Central memory CD4-positive, alpha-beta T cell (primary cell): ENCODE measurements at places on chromosomes 12 and 14.

DNA sequence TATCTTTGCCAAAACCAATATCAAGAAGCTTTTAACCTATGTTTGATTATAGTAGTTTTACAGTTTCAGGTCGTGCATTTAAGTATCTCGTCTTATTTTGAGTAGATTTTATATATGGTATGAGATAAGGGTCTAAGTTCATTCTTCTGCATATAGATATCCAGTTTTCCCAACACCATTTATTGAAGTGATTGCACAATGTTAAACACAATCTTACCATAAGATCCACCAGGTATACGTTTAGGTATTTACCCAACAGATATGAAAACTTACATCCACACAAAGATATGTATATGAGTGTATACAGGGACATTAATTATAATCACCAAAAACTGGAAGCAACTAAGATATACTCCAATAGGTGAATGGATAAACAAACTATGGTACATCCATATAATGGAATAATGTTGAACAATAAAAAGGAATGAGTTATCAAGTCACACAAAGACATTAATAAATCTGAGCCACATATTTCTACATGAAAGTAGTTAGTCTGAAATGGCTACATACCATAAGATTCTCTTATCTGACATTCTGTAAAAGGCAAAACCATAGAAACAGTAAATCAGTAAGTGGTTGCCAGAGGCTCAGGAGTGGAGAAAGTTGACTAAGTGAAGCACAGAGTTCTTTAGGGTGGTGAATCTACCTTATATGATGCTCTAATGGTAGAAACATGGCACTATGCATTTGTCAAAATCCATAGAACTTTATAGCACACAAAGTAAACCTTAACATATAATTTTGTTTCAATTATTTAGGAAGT lies 222.6 kb downstream of the NUAK1 start:
- DNase-seq: no peak

- DNase-seq: no peak
Measured at GRCh38 chr12:16523284-16523950, 82.5 kb downstream of the LMO3 start.

- no peak for DNase-seq
Measured at GRCh38 chr14:104393199-104393897, 186.2 kb upstream of the C14orf180 start.

DNA sequence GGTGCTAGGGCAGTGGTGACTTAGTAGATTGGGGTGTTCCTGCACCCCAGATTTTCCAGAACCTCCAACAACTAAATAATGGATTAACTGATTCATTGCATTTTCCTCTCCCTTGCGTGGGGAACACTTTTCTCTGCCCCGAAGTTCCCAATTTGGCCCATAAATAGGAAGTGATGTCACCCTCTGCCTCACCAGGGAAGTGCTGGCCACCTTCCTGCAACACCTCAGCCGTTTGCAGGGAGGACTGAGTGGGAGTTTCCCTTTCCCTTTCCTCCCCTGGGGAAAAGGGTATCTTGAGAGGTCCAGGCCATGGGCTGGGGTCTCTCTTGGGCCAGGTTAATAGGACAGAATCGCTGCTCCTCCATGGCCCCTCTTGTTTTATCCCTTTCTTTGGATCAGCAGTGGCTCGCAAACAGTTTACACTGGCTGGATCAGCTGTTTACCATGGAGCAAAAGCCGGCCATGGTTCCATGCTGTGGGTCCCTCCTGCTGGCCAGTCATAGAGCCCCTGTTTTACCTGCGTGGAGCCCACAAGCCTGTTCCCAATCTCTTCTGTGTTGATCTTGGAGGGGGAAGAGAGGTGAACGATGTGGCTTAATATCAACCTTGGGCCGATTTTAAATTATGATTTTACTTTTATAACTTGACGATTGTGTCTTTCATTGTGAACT lies 91.6 kb upstream of the VRK1 start:
- no peak for DNase-seq

- no peak for DNase-seq
Measured at GRCh38 chr12:80714055-80714454, 2.7 kb upstream of the MYF5 start.

- DNase-seq: no peak
Measured at GRCh38 chr12:124893792-124894516, 20.5 kb downstream of the UBC start.

DNA sequence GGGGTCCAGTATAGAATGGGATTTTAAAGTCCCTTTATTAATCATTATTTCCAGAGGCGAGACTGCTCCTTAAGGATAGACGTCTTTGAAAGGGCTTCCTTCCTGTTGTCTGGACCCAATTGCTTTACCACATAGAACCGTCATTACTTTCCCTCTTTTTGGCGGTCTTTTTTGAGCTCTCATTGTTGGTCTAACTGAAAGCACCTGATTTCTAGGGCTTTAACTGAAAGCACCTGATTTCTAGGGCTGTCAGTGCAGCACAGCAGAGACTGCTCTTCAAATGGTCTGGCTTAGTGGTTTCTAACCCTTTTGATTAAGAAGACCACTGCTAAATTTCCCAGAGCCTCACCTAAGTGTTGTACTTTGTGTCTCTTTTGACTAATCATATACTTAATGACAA lies 95.8 kb downstream of the PRKCH start:
- DNase-seq: peak; percentile 19

DNA sequence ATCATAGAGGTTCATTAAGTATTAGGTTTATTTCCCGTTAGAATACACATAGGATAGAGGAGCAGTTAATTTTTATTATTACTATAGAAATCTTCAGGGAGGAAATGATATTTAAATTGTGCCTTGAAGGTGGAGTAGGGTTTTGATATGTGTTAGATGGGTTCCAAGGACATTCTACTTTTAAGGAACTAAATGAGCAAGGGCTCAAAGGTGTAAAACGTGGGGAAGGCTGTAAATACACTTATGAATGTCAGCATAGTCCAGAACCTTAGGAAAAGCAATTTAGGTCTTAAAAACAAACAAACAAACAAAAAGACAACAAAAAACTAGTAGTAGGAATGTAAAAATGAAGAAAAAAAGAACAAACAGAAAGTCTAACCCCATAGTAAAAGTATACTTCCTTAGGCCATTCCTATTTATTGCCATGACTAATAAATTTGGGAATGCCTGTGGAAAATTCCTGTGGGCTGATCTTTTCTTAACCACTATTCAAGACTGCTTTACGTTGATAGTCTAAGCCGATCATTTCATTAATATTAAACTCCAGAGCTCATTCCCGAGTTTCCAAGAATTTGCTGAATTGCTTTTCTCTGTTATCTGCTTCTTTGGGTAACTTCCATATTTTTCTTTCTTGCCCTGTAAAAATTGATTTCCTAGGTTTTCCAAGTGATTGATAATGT lies 180.3 kb downstream of the RAD51B start:
- DNase-seq: no peak

DNA sequence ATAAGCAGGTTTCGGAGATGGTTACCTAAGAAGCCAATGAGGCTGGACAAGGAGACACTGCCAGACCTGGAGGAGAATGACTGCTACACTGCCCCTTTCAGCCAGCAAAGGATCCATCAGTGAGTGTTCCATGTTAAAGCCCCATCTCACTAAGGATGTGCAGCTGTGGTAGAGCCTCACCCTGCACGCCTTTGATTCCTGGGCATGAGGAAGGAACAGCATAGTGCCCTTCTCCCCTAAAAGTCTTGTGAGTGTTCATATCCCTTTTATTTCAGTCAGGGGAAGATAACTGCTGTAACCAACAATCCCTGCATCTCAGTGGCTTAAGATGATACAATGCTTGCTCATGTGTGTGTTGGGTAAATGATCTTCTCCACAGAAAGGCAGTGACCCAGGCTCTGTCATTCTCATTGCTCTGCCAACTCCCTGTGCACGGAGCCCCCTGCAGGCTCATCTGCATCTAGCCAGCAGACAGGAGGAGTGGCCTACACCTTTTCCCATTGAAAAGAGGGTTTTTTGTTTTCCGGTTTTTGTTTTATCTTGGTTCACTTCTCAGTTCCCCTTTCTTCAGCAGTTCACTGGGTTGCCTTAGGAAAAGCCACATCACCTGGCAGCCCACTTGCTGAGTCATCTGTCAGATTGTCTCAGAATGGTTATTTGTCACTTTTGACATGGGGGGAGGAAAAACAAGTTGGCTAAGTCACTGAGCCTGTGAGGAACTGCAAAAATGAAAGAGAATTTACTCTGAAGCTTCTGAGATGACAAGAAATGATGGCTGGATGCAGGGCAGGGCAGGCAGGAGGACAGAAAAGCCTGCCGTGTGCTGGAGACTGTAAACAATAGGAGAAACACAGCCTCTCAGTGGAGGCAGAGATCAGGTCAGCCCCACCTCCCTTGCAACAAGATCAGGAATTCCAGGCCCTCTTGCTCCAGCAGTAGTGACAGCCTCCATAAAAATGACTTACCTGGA lies 193.3 kb downstream of the ANO4 start:
- DNase-seq: no peak

DNA sequence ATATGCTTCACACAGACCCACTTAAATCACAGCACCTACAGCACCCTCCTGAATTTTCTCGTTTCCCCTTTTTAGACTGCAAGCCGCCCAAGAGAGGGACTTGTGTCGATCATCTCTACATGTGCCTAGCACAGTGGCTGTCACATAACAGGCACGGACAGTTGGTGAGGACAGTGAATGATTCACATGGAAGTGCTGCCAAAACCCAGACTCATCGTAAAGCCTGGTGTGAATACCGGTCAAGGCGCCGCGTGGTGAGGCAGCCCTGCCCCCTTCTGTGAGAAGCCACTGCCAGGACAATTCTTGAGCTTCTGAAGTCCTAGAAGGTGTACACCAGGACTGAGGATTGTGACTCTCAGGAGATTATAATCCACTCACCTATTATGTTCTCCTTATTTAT lies 44.3 kb downstream of the ATG2B start:
- no peak for DNase-seq

DNA sequence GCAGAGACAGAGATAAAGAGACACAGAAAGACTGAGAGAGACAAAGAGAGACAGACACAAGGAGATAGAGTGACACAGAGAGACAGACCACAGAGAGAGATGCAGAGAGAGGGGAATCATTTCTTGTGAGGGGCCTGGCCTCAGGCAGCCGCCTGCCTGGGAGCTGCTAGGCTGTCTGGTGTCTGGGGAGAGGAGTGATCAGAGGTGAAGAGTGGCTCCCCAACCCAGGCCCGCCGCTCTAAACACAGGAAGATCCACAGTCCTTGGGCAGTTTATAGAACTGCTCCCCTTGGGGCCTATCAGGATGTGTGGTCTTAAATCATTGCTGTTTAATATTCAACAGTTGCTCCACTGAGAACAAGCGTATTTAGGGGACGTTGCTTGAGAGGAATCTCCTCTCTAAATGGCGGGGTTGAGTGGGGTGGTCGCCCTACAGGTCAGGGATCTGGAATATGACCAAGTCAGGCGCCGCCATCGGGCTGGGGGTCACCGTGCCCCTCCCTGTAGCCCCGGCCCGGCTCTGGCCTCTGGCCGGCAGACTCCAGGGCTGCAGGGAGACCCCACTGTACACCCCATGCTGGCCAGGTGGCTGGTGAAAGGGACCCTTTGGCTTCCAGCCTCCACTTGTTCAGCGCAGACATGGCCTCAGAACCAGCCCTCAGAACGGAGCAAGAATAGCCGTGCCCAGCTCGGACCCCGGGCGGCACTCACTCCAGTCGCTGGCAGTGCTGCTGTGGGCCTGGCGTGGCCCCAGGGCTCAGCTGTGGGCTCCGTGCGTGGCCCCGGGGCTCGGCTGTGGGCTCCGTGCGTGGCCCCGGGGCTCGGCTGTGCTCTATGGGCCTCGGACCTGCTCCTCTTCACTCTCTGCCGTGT lies 89.4 kb downstream of the GALNT9 start:
- DNase-seq: no peak

- DNase-seq: no peak
Measured at GRCh38 chr14:58491593-58491992, 64.1 kb downstream of the KIAA0586 start.

DNA sequence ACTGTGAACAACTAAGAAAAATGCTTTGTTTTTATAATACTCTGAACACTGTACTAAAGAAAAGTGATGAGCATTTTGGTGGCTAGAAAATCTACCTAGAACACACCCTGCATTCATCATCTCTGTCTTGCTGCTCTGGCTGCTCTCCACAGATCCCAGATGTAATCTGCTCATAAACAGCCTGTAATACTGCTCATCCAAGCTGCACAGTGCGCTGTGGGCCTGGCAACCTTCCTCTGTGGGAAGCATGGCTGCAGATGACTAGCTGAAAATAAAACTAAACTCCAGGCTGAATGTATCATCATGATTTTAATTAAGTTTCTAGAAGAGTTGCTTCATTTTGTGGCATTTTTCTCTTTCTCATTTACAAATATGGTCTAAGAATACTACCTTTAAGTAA lies 200.7 kb downstream of the SLC2A13 start:
- DNase-seq: no peak

GRCh38 chr14:76887191-76887590 lies 61.0 kb downstream of the LRRC74A start:
- no peak for DNase-seq

GRCh38 chr12:104056419-104056972 lies 6.5 kb upstream of the GLT8D2 start:
- no peak for DNase-seq

DNA sequence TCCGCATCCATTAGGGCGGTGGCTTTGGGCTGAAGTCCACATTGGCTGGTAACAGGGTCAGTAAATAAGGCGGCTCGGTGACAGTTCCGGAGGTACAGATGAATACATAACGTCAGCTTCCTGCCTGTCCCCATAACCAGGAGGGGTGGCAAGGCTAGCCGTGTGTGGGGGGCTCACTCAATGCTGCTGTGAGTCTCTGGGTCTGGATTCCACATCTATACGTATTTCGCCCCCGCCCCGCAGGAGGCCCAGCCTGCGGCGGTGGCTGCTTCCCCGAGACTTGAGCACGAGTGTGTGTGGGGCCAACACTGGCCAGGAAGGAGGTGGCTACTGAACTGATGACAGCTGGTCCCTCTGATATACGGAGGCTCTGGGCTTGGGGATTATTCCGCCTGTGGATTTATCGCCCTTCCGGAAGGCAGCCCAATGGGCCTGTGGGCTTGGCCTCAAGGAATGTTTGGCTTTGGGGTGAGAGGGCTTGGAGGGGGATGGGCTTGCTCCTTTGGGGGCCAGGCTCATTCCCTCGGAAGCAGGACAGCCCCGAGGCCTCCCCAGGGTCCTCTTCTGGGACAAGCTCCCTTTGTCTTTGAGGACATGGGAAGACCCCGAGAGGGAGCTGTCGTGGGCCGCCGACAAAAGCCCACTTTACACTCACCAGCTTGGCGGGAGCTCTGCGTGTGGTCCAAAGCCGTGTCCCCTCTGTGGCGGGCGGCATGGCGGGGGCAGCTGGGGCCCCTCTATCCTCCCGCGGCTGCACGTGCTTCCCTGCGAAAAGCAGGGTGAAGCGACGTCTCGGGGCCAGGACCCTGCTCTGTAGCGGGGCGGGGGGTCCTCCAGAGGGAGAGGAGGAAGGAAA lies 82.1 kb downstream of the KIF26A start:
- DNase-seq: no peak

- no peak for DNase-seq
Measured at GRCh38 chr14:101881426-101881825, 82.9 kb upstream of the DYNC1H1 start.

GRCh38 chr12:42652048-42652447 lies 62.5 kb upstream of the PRICKLE1 start:
- no peak for DNase-seq

DNA sequence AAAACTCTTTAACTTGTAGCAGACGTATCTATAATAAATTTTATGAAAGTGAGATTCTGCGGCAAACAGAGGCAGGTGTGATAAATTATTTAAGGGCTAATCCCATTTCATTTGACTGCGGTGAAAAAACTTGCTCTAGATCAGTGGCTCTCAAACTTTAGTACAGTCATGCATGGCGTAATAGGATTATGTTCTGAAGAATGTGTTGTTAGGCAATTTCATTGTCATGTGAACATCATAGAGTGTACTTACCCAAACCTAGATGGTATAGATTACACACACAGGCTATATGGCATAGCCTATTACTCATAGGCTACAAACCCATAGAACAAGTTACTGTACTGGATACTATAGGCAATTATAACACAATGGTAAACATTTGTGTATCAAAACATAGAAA lies 83.7 kb downstream of the HEATR5A start:
- no peak for DNase-seq
